Stimulated activated CD8-positive, alpha-beta memory T cell treated with anti-CD3 and anti-CD28 coated beads, Interleukin-15, amount 100 ng/mL, for 24 hours (primary cell): ENCODE measurements at places on chromosomes 2 and 18.

DNA sequence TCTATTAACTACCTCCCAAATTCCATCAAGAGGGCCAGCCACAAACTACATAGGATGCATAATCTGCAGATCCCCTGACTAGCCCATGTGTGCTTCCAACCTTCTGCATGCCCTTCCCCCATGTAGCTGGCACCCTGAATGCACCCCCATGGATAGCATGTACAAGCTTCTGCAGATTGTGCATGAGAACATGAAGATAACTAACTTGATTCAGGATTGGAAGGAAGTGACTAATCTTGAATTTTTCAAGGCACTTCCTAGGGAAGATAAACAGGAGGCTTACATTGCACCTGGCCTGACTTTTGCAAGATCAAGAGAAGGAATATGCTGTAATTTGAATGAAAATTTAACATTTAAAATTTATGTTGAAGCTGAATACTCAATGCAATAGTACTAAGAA, 66.7 kb downstream of the CDC42EP3 start:
- no peak for DNase-seq

DNA sequence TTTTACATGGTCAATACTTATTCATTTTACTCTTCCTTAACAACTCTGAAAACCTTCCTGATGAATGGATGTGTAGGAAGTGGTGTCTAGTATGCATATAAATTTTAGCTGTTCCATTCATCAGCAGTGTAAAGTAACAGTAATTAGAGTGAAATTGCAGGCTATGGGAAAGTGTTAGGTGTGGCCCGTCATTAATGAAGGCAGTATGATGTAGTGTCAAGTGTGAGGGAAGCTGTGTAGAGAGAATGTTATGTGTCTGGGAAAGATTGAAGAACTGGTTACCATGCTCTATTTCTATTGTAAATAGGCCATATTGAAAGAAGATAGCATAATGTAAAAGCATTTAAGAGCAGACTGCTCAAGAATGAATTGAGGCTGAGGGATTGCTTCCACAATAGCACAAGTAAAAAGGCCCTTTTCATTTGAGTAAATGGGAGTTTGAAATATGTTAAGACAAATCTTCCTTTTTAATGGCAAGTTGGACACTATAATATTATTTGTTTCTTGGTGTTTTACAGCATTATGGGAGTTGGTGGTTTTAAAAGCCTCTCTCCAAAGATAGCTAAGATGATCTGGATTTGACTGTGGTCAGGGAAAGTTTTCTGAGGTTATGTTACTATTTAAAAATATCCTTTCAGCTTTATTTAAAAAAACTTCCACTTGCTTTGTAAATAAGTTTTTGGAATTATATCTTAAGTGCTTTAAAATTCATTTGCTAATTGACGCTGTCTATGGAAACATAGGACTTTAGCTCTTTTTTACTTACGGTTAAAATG, 401.0 kb upstream of the ZEB2 start:
- no peak for DNase-seq

DNA sequence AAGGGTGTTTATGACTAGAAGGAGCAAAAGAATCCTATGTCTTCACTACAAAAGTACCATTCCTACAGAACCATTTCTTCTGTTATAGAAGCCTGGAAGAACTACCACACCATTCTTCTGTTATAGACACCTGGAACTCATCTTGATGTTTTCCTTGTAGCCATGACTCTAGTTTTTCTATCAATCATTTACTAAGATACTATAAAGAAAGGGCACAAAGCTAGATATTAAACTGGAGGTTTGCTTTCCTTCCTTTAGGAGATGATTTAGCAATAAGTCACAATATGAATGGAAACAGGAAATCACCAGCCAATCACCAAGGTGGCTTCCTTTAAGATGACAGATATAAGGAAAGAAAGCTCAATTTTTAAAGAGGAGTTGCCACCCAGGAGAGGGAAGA, 100.3 kb upstream of the NEUROD1 start:
- DNase-seq: no peak

GRCh38 chr2:96788442-96789244, 27.4 kb upstream of the CNNM3 start:
- no peak for DNase-seq

DNA sequence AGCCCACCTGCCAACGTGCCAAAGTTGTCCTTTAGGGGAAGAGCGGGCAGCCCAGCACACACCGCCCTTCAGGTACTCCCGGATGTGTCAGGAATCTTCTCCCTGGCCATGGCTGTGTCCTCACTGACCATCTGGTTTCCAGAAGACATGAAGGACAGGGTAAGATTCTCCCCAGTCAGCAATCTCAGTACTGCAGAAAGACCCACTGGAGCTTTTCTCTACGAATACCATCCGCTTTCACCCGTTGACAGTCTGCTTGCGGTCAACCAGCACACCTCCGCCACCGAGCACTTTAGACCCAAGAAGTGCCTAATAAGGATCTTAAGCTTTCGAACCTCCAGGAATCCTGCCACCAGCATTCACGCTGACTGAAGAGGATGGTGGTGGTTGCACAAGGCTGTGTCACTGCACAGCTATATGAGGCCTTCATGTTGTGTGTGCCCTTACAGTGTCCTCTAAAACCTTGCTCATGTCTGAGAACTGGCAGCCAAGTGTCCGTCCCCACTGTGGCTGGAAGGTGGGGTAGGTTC, 42.7 kb upstream of the ITM2C start:
- no peak for DNase-seq

DNA sequence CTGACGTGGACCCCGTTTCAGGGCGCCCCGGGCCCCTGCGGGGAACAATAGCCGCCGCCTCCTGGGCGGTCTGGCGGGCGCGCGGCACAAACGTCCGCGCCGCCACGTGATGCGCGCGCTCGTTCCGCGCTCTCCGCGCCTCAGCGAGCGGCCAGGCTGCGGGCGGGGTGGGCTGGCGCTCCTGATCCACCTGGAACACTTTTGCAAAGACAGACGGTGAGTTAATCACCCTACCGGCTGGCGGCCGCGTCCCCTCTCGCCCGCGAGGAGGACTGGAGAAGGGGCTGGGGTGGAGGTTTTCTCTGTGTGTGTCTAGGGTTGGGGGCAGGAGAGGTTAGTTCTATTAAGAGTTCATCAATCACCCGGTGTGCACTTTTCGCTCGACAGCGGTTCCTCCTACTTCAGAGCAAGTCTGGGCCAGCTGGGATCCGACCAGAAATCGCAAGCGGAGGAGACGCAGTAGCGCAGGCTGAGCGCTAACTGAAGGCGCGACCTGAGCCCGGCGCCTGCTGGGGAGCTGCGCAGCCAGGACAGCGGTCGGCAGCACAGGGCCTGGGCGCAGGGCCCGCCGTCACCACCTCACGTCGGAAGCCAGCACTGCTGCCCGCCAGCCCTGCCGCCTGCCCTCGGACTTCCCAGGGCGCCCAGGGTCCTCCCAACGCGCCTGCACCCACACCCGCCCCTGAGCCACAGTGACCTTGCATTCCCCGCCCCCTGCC, 10.3 kb upstream of the HOXD1 start:
- DNase-seq: no peak

DNA sequence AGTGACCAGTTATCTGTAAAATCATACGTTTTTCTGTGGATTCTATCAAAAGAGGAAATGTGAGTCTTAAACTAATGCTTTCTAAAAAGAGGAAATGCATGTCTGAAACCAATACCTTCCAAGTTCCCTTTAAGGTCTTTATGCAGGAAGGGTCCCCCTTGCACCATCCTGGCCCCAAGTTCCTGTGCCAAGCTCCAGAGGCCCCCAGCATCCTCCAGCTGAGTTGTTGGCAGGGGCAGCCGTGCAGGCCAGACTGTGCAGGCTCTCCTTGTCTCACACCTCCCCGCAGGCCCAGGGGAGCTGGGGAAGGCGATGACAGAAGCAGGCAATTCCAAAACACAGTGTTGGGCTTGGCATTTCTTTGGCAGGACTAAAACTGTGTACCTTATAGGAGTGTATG, 39.2 kb downstream of the DPYSL5 start:
- no peak for DNase-seq

DNA sequence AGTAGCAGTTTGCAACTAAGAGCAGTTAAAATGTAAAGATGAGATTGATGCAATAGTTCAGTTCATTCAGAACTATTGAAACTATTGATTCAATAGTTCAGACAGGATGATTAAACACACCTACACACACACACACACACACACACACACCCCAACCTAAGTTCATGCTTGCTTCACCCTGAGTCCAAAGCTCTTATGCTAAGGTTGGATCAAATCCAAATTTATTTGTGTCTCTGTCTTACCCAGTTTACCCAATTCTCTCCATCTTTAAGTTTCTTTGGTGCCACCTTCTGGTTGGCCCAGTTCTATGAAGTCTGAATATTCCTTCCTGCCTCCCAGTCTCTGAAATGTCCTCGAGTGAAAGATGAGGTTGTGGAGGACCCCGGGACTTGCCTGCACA, 5.1 kb downstream of the SERPINB8 start:
- no peak for DNase-seq

DNA sequence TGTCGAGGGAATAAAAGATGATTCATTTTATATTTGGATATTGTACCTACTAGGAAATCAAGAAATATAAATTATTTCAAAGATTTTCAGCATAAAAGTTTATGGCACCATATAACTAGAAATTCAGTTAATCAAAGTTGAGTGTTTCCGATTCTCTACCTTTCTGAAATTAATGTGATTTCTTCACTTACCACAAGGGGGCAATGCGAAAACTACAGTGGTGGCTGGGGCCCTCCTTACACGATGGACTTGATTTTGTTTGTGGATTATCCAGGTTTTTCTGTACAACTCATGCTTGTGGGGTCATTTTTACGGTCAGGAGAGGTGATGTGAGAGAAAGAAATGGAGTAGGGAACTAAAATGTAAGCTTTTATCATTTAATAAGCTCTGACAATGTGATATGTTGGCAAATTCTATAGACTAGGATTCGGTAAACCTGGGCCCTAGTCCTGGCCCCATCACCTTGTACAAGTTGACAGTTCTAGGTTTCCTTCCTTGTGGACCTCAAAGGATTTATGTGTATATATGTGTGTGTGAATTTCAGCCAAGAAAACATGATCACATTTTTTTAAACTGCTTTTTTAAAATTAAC, 47.6 kb downstream of the G6PC2 start:
- DNase-seq: no peak

DNA sequence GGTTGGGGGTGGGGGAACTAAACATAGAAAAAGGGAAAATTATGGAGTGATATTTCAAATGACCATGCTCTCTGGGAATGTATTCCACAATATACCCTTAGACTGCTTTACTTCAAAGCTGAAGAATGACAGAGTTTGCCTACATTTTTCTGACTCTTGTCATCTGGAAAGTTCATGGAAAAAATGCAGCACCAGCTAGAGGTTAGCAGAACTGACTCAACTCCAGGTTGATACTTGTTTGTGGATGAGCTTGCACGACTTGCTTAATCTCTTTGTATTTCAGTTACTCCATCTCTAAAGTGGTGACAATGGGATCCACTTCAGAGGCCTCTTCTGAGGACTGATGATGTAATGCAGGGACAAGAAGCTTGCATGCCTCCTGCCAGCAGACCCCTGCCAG, 824.0 kb upstream of the ID2 start:
- DNase-seq: no peak

DNA sequence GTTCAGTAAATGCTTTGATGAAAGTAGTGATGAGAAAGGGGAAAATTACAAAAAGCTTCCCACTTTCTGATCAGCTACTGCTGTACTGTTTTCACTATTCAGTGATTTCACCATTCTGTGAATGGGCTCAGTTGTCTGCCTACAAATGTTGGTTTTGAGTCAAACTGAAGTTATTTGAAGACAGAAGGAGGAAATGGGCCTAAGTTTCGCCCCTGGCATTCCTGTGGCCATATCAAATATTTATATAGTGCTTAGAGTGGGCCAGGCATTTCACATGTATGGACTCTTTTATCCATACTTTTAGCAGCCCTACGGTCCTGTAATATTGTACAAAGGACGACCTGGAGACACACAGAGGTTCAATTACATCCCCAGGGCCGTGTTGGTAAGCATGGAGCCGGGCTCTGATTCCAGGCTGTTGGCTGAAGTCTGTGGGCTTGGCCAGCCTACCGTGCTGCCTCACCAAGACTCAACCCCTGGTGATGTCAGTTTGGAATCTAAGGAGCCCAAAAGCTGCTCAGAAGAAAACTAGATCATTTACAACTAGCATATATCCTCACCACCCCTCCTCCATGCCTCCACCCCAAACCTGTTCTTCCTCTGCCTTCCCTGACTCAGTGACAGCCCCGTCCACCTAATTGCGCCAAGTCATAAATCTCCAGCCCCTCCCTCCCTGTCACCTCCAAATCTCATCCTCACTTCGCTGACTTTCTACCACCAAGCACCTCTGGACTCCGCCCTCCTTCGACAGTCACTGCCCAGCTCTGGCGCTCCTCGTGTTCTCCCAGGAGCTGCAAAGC, 10.1 kb upstream of the GRHL1 start:
- no peak for DNase-seq

DNA sequence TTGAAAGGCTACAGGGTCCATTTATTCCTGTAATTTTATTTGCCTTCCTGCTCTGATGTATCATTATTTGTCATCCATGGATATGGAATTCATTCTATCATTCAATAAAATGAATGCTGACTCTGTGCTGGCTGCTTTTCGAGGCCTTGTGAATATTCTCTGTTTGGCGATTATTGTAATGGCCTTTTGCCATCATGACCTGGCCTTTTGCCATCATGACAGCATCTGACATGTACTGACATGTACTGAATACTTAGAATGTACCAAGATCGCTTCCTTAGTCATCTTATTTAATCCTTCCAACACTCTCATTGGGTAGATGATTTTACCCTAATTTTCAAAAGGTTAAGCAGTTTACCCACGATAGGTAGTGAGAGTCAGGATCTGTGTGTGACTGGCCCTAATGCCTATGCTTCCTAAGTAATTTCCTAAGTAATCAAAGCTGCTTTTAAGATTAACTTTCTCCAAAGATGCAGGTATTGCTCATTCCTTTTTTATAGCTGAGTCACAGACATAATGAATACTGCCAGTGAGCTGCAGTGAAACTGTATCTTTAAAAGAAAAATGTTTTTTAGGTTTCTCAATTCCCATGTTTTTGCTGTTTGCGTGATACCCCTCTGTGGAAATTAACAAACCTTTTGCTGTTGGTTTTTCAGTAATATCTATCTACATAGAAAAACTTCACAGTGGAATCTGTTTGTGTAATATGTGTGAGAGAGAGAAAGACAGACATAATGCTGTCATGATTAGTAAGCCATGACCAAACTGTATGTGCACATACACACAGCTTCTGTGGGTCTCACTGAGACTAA, 127.8 kb downstream of the CERS6 start:
- DNase-seq: no peak

DNA sequence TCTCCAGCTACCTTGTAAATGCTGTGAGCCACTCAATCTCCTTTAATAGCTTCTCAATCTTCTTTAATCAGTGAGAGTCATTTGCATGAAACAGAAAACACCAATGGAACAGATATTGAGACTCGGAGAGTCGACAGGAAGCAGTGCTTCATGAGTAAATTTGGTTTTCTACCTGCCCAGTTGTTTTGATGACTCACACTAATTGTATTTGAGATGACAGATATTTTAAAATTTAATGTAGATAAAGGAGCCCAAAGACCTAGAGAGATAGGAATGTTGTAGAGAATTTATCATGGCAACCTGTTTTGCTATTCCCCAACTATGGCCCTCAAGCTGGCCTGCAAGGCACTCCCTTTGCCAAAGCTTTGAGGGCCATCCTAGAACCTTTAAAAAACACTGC, 119.1 kb downstream of the CDC42EP3 start:
- DNase-seq: no peak
